Stromal cell of bone marrow (primary cell): ENCODE measurements at places on chromosomes 5 and 9.

GRCh38 chr9:74874220-74874619 is 13.5 kb downstream of the TRPM6 start:
- DNase-seq: no peak

DNA sequence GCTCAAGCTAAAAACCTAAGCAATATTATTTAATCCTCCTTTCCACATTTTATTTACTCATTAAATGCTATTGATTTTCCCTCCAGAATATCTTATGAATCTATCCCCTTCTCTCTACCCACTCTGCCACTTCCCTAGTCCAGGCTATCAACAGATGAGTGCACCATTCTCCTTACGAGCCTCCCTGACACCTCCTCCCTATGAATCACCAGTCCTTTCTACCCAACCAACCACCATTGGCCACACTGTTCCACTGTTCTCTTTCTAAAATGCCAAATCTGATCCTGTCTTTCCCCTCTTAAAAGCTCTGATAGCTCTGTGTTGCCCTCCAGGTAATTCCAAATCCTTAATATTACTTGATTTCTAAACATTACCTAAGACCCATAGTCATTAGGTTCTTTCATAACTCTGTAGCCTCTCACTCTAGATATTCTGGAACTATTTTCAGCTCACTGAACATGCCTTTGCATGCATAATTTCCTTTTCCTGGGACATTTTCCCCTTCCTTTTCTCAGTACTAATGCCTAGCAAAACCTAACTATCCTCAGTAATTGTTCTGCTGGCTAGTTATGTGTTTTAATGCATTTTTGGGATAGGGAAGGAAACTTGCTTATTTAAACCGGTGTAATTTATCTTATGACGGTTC is 126.3 kb downstream of the UNC13B start:
- no peak for DNase-seq

GRCh38 chr9:120386390-120387131 is 193.4 kb downstream of the CDK5RAP2 start:
- peak; percentile 23 for DNase-seq

DNA sequence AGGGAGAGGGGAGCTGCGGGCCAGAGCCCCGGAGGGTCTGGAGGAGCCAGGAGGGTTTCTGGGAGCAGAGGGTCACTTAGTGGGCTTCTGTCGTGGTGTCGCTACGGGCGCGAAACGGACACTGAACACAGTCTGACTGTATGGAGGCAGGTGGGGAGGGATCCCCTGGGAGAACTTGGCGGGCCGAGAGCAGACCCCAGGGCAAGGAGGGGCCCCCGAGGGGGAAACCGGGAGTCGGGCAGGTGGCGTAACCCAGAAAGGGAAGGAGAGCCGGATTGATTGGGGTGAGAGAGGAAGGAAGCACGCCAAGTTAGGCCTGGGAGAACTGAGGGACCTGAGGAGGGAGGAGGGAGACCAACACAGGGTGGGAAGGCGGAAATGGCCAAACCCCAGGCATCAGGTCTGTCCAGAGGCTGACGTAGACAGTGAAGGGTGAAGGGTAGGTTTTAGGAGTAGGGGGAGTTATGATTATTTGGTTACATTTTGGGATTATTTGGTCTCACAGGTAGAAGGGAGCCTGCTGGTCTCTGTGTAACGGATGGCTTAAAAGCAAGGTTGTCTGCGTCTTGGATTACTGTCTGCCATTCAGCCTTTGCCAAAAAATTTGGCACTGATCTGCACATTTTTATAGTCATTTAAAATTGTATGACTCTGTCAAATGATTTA is 3.3 kb upstream of the MSMP start:
- no peak for DNase-seq

DNA sequence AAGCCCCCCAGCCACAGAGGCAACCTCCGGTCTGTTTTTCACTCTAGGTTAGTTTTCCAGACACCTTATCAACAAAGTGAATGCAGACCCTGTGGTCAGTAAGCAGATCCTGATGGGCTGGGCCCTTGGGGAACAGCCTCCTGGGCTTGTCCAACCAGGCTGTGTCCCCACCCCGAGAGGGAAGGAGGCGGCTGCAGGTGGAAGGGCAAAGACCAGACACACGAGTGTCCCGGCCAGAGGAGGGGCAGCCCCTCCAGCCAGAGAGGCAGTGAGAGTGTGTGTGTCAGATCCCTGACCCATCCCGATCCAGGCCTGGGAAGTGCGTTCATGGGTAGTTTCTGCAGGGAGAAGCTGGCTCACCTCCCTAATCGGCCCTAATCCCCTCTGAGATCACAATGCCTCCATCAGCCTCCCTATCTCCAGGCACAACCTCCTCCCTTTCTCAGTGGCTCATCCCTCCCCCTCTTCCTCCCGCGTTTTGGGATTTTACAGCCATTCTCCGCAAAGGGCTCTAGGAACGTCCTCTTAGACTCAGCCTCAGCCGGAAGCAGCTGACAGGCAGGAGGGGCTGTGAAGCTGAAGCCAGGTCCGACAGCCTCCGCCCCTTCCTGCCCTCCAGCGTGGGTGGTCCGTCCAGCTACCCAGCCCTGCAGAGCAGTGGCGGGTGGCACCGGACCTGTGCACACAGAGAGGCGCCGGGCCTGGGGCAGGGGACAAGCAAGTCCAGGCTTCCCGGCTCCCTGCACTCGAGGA is 9.7 kb downstream of the SLC12A7 start:
- no peak for DNase-seq

- DNase-seq: no peak
Observed at GRCh38 chr5:154727361-154727760, 27.8 kb upstream of the LARP1 start.

DNA sequence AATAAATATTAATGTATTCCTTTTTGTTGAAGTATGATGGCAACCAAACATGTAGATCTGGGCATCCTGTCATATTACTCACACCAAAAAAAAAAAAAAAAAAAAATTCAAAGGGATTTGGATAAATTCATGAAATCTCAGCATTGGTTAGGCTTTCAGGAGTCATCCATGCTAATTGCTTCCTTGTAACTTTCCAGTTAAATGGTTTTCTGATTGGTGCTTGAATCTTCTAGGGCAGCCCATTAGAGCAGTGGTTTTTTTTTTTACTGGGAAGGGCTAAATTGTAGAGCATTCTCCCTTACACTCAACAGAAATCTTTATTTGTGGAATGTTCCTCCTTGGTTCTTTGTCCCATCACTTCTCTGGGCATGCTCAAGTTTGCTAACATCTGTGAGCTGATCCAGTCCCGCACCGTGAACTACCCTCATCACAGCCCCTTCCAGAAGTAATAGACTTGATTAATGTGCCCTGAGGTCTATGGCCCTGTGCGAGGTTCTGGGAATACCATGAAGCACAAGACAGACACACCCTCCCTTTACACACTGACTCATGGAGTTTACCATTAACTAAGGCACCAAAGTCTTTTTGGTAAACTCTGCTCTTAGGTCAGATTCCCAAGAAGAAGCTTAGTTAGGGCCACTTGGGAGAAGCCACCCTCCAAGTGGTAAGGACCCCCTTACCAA is 56.0 kb downstream of the RGS3 start:
- peak; percentile 76 for DNase-seq

GRCh38 chr5:132050661-132051552 is 9.5 kb upstream of the IL3 start:
- DNase-seq: no peak

- no peak for DNase-seq
Observed at GRCh38 chr5:21802869-21803490, 1050.2 kb downstream of the CDH12 start.

- no peak for DNase-seq
Observed at GRCh38 chr9:78273761-78274160, 23.2 kb upstream of the PSAT1 start.

DNA sequence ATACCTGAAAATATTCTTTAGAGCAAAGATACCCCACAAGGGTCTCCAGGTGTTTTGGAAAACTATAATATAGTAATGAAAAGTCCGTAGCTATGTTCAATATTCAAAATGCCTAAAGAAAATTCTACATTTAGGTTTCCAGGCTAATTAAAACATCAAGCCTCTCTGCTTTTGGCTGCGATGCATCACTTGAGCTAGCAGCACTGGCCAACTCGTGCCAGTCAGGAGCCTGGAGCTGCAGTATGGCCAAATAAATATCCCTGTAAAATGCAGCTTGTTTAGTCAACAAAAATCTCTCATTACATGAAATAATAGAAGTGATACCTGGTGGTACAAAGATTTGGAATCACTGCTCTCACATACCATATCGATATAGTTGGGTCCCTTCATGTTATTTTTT is 181.1 kb downstream of the ELAVL2 start:
- DNase-seq: no peak

- DNase-seq: no peak
Observed at GRCh38 chr5:1133510-1134201, 21.8 kb upstream of the SLC12A7 start.

- no peak for DNase-seq
Observed at GRCh38 chr5:179759581-179760551, 27.2 kb downstream of the MAML1 start.

DNA sequence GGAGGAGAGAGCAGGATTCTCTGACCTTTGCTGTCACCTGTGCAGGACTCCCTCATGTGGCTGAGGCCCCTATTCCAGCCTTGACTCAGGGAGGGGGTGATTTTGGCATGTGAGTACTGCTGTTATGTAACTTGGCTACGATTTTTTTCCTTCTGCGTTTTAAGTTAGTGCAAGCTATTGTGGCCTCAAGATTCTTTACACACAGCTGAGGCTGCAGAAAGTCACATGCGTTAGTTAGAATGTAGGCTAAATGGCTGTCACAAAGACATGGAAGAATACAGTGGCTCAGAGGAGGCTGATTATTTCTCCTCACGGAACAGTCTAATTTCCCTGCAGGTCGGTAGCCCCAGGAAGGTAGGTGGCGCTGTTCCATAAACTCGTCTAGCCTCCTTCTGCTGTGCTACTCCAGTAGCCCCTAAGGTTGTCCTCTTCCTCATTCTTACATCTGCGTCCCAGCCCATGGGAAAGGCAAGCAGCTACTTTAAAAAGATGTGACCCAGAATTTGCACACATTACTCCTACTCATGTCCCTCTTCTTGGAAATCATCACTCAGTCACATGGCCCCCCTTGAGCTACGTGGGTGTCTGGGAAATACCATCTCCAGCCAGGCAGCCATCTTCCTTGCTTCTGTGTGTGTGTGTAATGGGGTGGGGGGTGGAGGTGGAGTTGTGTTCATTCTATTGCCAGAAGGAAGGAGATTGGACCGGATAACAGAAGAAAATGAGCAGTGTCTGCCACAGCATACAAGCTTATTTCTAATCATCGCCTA is 486.6 kb downstream of the CCDC171 start:
- DNase-seq: no peak

DNA sequence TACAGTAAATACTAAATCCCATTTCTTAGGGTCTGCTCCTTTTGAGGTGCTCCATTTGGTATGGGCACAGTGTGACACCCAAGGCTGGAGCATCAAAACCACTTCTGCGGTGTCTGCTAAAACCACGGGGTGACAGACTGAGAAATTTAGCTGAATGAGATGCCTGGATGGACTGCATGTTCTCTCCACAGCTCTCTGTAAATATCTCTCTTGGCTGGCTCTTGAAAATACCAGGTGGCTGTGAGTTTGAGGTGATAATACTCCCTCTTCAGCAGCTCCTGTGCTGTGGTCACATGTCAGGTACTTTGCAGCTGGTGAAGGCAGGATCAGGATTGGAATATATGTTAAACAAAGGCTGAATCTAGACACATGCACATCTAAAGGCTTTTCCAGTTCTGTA is 93.7 kb upstream of the SIMC1 start:
- DNase-seq: no peak

GRCh38 chr9:33164138-33164809 is 2.9 kb downstream of the B4GALT1 start:
- no peak for DNase-seq

DNA sequence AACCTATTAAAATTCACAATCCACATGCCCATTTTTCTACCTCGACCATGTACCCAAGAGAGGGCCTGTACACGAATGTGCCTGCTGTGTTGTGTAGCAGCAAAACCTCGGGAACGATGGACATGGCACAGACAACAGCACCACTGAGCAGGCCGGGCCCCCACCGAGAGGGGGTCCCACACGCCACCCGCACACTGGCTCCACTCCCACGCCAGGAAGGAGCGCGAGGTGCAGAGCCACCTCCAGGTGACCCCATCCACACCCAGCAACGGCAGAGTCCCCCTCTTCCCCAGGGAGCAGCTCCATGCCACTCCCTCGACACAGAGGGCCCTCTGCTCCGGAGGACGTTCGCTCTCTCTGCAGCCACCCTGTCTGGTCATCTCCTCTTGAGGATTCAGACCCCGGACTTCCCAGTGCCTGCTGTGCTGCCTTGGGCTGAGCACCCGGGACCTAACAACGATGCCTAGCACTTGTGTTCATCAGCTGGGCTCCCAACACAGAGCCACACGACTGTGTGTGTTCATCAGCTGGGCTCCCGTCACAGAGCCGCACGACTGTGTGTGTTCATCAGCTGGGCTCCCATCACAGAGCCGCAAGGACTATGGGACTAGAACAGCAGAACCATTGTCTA is 25.3 kb upstream of the ADAMTS2 start:
- DNase-seq: no peak

GRCh38 chr9:10917001-10917400 is 304.2 kb upstream of the PTPRD start:
- no peak for DNase-seq

- peak; percentile 47 for DNase-seq
Observed at GRCh38 chr5:122392824-122393223, 80.8 kb downstream of the SNCAIP start.
